Caki2 (cell line): ENCODE measurements at places on chromosomes 6 and 20. TPM values are rescaled to one million over a fixed set of nuclear protein-coding genes. Genes with fewer than 3 reads are reported as not detected.

GRCh38 chr6:25219917-25220278 is 59.3 kb upstream of the CARMIL1 start:
- DNase-seq, result no peak

GRCh38 chr6:142242269-142242668 is 59.5 kb upstream of the ADGRG6 start:
- DNase-seq, result no peak

DNA sequence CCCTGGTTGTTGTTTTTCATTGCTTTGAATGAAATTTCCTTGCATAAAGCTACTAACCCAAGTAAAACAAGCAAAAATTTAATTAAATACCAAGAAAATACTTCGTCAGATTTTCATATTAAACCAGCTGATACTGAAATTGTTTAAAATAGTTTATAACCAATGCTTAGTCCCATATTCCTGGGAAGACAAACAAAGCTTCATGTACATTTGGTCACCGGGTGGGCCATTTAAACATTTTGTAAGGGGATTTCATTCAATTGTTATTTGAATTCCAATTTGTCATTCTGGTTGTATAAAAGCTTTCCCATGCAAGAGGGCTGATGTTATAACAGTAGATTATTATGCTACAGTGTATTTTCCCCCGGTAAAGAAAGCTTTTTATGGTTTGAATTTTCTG is 578 bp upstream of the RBBP9 start:
- no peak for DNase-seq

GRCh38 chr6:125154118-125154760 is 666 bp downstream of the TPD52L1 start:
- no peak for DNase-seq

DNA sequence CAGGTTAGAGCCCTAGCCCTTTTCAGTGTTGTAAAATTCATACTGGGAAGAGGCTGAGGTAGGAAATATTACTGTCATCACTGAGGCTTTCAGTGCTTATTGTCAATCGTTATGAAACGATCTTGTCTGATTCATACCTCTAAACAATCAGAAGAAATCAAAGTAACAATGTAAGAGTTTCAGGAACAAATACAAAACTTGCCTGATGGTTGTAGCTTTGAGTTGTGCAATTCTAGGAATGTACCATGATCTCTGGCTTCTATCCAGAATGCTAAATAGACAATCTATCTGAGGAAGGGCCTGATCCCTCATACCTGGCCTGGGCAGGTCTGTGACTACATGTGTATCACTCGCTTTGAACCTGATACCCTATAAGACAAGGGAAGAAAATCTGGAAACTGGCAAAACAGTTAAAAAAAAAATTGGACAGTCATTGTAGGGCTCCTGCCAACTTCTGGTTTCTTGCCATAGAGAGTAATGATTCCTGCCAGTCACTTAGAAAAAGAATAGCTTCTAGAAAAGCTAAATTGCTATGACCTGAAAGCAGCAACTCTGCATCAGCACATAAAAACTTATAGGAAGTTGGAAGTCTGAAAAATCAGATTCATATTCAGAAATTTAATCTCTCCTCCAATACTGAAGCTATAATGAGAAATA is 234.7 kb downstream of the BTBD9 start:
- DNase-seq, result no peak

DNA sequence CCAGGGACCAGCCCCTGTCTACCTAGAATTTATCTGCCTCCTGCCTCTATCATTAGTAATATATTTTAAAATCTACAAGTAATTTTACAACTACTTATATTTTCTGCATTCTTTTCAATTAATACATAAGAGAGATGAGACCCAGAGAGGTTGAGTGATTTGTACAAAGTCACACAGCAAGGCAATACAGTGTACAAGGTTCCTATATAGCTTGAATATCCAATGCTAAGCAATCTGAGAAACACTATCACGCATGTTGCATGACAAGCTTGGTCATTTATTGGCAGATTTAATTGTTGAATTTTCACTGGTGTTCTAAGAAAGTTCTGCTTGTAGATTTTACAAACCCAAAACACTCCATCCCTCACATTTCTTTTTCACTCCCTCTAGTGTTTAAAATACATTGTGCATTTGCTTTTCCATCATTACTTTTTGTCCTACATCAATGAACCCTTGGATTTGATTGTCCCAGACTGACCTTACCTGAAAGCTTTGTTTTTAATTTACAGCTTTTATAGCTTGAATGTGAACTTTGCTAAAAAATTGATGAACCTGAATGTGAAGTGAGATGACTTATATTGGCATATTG is 520.9 kb upstream of the CITED2 start:
- no peak for DNase-seq

GRCh38 chr6:139983555-139984276 is 609.3 kb upstream of the CITED2 start:
- no peak for DNase-seq

- no peak for DNase-seq
These were observed 248.8 kb upstream of the MAP3K7 start for GRCh38 chr6:90835596-90836212.

- no peak for DNase-seq
These were observed 22.6 kb downstream of the ENTPD6 start for GRCh38 chr20:25218109-25218486.

DNA sequence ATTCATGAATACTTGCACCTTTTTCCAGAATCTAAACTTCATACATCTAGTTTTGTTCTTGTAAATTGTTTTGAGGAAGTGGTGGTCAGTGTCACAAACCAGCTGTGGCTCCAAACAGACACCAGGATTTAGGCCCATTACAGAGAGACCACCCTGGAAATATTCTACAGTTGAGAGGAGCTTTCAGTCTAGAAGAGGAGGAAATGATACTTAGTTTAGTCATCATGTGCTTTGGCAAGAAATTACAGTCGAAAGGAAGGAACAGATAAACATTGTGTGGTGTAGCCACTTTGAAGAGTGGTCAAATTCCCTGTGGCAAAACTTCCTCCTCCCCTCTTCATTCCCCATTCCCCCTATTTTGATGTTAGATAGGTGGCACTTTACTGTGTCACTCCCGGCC is 15.7 kb downstream of the DCBLD1 start:
- DNase-seq, result no peak

- no peak for DNase-seq
These were observed 92.1 kb downstream of the CDH26 start for GRCh38 chr20:60050193-60050947.

DNA sequence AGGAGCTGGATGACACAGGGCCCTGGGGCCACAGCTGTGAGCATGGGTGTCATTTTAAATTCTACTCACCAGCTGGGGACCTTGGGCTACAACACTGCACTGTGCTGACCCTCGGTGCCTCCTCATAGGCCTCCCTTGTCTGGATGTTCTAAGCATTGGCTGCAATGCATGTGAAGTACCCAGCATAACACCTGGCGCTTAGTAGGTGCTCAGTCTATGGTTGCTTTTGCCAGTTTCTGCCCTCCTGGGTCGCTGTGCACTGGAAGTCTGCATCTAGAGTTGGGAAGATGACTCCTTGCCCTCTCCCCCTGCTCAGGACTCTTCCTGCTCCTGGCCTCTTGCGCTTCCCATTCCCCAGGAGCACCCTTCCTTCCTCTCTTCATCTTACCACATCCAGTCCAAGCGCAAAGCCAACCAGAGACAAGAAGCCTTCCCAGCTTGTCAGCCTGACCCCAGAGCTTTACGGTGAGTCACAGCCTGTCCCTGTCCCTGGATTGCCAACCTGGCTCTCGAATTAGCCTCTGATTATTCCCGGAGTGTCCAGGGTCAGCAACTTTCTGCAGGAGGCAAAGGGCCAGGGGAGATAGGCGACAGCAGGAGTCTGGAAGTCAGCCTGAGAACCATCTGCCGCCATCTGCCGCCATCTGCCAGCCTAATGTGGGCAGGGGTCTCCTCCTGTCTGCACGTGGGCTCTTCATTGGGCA is 8.8 kb downstream of the SLC13A3 start:
- no peak for DNase-seq

Gene KHDC1L
- total RNA-seq, result not detected in 2 replicates

Gene OPRM1
- not detected in 2 replicates for total RNA-seq

Gene CRISP2
- not detected in 2 replicates for total RNA-seq

Gene BRD2
- 43.7 and 62.6 TPM in 2 replicates for total RNA-seq
